ENCODE measurements at places on chromosomes 3 and 15.

DNA sequence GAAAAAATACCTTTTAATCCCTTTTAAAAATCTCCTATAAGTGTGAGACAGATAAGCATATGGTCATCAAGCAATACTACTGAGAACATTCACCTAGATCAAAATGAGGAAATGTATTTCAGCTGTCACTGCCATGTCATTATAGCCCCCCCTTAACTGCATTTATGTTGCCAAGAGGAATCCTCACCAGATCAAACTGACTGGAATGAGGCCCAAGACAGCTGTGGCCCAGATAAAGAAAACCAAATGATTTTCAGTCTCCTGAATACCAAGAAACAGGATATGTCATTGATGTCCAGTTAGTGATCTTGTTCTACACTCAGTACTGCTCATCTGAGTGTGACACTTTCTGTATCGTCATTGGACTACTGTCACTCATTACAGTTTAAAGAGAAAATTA lies 35.1 kb upstream of the CPB1 start:
- no peak for DNase-seq

- no peak for DNase-seq
These were observed 831.5 kb downstream of the ROBO2 start for GRCh38 chr3:77871436-77871835.

DNA sequence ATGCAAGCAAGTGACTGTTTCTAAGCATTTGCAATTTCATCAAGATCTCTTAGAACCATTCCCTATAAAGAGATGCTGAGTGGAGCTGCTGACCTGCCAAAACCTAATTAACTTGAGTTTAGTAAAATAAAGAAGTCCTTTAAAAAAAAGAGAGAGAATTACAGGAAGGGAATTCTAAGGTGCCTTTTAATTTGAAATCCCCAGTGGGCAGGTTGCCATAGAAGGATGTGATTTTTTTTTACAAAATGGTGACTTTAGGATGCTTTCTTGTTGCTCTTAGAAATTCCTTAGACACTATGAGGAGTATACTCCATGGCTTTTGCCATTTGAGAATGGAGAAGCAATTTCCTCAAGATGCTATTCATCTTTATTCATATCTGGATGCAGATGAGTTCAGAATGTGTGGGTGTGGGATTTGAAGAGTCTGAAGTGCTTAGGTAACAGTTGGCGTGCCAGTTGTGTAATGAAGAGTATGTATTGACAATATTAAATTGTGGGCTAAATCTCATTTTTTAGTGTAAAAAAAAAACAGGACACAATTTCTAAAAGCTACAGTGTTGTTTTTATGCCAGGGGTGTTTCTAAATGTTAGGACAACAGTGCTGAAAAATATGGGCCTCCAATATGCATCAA lies 13.6 kb downstream of the LRRC3B start:
- no peak for DNase-seq

- DNase-seq, result no peak
These were observed 188.2 kb downstream of the MEGF11 start for GRCh38 chr15:66065325-66065724.

DNA sequence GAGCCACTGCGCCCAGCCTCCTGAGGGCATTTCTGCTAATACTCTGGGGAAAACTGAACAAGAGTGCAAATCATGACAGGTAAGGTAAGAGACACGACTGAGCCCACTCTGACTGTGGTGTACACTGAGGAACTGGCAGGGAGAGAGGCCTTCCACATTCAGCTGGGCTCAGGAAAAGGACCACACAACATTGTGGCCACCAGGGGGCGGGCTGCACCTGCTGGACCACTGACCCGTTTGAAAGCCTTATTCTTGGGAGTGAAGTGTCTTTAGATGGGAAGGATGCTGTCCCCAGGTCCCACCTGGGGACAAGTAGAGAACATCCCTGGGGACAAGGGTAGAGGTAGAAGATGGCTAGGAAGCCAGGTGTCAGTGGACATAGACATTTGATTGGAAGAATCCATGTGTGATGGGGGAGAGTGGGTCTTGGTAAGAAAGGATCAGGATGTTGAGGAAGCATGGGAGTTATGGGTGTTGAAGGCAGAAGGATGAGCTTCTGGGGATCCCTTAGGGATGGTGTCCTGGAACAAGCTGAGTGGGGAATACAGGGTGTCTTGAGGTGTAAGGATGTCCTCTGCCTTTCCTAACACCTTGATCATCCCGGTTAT lies 6.2 kb upstream of the CTDSPL start:
- DNase-seq, result peak; percentile 10

GRCh38 chr15:67119238-67119846 lies 53.9 kb downstream of the SMAD3 start:
- DNase-seq, result no peak

DNA sequence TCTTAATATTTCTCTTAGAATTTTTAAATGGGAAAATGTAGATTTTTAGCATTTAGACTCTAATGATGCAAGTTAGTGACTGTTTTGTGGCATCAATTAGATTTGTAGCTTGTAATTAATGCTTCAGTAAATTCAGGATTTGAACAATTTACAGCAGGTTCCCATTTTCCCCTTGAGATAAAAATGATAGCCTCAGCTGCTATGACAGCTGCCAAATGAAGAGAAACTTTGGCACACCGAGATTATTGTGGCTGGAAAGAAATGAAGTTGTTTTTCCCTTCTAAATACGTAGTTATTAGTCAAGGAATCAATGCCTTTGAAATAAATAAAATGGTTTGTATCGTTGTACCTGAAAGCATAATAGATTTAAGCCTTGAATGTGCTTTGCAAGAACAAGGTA lies 206.4 kb upstream of the P2RY1 start:
- DNase-seq, result no peak

DNA sequence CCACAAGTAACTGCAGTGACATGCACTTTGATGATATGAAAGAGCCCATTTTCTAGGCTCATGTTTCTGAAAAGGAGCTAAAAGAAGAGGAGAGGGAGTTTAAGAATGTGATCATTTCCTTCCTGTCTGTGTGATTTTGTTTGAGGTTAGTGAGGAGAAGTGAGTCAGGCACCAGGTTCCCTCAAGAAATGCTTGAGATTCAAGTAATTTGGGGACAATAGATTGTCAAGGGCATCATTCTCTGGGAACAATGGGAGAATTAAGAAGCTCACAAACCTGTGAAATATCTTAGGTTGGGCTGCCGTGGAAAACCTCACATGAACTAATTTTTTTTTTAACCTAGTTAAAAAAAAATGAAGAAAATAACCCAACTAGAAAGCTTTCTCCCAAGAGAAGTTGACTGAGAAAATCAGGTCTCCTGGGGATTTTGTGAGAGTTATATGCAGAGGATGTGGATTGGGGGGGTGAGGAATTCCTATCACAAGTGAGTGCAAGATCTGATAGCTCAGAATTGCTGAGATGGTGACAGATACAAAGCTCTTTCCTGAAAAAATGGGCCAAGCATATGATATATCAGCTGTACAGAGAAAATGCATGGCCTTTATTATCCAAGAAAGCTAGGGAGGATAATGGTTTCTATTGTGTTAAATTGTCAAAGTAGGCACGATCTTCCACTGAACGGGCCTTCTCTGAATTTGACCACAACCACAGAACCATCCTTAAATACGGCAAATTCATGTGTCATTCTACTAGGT lies 203.3 kb downstream of the FEZF2 start:
- DNase-seq, result no peak

DNA sequence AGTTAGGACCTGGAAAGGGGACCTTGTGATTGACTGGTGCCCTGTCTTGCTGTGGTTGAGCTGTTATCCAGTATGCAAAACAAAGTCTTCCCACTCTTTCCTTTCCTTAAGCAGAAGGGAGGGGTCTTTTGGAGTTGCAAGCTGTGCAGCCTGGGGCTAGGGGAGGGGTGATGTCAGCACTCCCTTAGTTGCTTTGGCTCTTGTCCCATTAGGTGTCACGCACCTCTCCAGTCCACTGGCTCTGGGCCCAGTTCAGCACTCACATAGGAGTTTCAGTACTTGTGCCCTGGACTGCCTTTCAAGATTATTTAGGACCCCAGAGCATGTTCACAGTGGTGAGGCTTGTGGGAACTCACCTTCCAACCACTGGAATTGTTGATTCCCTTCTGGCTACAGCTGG lies 238.5 kb downstream of the DOCK3 start:
- DNase-seq, result no peak

GRCh38 chr15:95292785-95293450 lies 1037.6 kb upstream of the NR2F2 start:
- DNase-seq, result no peak

DNA sequence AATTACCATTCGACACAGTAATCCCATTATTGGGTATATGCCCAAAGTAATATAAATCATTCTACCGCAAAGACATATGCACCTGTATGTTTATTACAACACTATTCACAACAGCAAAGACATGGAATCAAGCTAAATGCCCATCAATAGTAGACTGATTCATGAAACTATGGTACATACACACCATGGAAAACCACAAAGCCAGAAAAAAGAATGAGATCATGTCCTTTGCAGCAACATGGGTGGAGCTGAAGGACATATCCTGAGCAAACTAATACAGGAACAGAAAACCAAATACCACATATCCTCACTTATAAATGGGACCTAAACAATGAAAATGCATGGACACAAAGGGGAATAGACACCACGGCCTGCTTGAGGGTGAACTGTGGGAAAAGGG lies 11.1 kb upstream of the MCF2L2 start:
- no peak for DNase-seq

- DNase-seq, result no peak
These were observed 102.9 kb upstream of the WDR72 start for GRCh38 chr15:53862386-53862785.

GRCh38 chr3:67118635-67119034 lies 120.5 kb downstream of the KBTBD8 start:
- DNase-seq, result no peak

DNA sequence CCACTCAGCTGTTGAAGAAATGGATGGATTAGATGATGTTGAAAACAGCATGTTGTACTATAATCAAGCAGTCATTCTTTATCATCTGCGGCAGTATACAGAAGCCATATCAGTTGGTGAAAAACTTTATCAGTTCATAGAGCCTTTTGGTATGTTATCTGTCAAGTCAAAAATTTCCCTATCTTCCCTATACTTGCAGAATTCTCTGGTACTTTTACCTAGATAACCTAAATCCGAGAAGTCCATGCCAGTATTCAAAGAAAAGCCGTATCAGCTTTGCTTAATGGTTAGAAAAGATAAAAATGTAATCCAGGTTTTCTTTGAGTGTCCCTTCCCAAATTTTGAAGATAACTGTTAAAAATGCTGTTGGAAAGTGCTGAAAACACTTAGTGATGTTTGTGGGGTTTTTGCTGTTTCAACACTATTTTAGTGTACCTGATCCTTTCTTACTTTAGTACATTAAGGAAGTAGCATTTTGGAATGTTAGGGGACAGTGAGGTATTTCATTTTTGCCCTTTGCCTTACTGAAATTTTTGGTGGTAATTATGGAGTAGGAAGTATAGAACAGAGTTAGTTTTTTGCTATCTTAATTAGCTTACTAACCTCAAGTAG lies 23.8 kb downstream of the CNOT10 start:
- DNase-seq, result no peak

DNA sequence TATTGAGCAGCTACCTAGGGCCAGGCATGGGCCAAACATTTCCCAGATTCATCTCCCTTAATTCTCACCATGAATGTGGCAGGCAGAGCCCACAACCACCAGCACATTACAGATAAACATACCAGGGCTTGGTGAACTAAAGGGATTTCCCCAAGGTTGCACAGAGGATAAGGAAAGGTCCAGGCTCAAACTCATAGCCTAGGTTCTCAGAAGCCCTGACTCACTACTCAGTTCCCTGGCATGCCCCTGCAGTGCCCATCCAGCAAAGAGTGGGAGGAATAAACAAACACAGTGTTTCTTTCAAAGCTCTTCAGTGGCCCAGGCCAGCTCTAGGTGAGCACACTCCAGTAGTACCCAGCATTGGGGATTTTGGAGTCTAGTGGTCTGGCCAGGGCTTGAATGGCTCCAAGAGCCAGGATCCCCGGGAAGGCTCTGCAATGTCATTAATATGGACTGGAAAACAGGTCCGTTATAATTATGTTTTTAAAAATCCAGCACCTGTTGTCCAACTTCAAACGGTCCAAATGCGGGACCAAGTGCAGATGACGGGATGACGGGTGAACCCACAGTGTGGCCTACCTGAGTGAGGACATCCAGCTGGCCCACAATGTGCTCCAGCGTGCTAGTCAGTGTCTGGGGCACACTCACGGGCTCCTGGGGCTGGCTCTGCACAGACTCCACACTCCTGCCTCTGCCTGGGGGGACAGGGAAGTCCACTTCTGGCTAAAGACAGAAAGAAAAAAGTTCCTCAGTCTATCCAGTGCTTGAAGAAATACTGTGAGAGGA lies 39.8 kb upstream of the DUSP7 start:
- no peak for DNase-seq

DNA sequence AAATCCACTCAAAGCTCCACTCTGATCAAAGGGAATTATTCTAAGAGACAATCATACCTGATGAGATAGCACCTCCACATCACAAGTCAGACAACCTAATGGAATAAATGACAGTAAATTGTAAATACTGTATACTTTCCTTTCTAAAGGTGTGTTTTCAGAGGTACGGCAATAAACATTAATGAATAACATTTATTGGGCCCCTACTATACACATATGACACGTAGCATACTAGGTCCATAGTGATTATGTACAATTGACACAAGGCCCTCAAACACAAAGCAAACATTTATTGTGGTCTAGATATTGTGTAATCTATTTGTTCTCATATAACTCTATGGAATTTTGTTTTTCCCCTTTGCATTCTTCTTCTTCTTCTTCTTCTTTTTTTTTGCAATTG lies 429.8 kb downstream of the FOXP1 start:
- no peak for DNase-seq

DNA sequence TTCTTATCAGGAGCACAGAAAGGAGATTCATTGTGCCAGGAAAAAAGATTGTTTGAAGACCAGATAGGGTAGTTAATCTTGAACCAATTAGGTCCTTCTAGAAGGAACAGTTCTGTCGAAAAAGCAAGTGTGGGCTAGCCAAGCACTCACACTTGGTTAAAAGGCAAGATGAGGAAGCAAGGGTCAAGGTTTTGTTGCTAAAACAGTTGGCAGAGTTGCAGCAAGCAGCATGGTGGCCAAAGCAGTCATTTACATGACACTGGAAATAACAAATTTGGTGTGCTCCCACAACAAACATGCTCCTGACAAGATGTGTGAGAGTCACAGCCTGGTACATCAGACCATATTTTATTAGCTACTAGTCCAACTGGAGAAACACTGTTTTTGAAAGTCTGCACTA lies 228.0 kb upstream of the CFAP20DC start:
- no peak for DNase-seq

GRCh38 chr15:90684281-90684680 lies 32.9 kb upstream of the BLM start:
- no peak for DNase-seq

GRCh38 chr3:66751842-66752241 lies 246.3 kb upstream of the KBTBD8 start:
- DNase-seq, result no peak

GRCh38 chr3:170359178-170359704 lies 1.7 kb downstream of the SKIL start:
- no peak for DNase-seq

GRCh38 chr15:28112962-28113361 lies 13.8 kb upstream of the OCA2 start:
- no peak for DNase-seq
